Right lung (tissue), 10 donors: ENCODE measurements at places on chromosomes 4 and X. TPM values are rescaled to one million over a fixed set of nuclear protein-coding genes. Genes with fewer than 3 reads are reported as not detected.

GRCh38 chr4:46844325-46844917 lies 64.6 kb downstream of the COX7B2 start:
- DNase-seq: peak; percentile 43

PLXNB3 gene
- polyA plus RNA-seq: 2.9 TPM

TLR2 gene
- polyA plus RNA-seq: 22.5 TPM

GRCh38 chr4:156946516-156947424 lies 24.8 kb downstream of the PDGFC start:
- DNase-seq: no peak

DNA sequence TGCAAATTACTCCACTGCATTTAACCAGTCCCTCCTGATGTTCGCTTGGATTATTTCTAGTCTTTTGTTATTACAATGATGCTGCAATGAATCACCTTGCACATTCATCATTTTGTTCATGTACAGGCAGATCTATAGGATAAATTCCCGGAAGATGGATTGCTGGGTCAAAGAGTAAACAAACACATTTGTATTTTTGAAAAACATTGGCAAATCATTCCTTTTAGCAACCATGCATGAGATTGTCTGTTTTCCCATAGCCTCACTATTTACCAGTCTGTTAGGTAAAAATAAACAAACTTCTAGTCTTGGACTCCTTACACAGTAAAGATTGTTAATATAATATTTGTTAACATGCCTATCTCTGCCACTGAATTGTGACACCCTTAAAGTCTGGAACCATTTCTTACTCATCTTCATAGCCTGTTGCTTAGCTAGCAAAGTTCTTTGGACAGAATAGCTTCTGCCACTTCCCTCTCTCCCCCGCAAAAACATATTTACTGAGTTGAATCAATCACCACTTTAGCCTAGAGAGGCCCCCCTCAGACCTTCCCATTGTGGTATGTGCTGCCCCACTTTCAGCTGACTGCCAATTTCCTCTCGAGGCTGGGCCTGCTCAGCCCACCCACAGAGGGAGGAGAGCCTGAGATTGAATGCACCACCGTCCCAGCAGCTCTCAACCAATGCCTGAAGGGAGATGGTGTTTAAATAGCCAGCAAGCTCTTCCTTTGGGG lies 108.4 kb upstream of the ATXN3L start:
- DNase-seq: no peak

DNA sequence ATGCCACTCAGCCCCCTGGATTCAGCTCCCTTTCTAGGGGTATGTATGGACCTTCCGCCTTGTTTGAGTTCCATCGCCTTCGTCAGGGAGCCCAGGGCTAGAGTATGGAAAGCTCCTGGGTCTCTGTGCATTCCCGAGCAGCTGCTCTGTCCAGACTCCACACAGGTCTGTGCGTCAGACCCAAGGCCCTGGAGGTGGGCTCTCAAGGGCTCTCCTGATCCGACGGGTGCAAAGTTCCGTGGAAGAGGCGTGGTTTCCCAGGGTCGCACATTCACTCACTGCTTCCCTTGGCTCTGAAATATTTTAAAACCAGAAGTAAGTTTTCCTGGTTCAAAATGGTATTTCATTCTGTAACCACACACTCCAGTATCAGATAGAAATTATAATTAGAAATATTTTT lies 863.2 kb downstream of the TRIML1 start:
- no peak for DNase-seq

CCDC158 gene
- polyA plus RNA-seq: 1.3 TPM

DNA sequence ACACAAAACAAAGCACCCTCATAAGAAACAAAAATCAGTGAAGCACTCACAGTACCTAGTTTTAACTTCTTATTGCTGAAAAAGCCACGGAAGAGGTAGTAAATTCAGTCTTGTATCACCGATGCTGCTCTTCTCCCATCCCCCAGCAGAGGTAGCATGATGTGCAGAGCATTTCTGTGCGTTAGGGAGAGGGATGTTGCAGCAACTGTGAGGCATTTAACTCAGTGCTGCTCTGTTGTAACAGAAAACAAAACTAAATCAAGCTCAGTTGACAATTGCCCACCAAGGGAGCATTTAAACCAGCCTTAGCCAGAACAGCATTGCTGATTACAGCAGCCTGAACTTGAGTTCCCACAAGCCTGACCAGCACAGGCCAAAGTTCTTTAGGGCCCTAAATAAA lies 1279.7 kb upstream of the ADGRL3 start:
- no peak for DNase-seq

MTNR1A gene
- 0.10 TPM for polyA plus RNA-seq

GRCh38 chr4:112199041-112199440 lies 32.5 kb upstream of the AP1AR start:
- no peak for DNase-seq

DNA sequence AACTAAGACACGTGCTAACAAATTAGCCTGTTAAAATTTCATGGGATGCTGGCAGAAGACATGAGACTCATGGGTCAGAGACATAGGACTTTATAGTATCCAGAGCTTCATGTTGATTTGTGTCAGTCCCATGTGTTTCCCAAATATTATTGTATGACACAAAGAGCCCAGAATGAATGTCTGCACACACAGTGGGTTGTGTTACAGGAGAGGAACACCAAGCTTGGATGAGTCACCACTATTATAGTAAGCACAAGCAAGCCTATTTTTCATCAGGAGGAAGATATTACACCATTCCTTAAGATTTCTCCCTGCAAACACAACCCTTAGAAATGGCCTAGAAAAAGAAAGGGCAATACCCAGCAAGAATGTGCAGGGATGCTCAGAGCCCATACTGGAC lies 15.4 kb downstream of the BBS12 start:
- DNase-seq: no peak

FGG gene
- polyA plus RNA-seq: not detected

GRCh38 chr4:182680234-182680653 lies 236.9 kb downstream of the DCTD start:
- DNase-seq: no peak
